ENCODE measurements at places on chromosomes 16 and 17.
A peak's percentile ranks its signal among the peaks of the same experiment; 100 is the strongest.

DNA sequence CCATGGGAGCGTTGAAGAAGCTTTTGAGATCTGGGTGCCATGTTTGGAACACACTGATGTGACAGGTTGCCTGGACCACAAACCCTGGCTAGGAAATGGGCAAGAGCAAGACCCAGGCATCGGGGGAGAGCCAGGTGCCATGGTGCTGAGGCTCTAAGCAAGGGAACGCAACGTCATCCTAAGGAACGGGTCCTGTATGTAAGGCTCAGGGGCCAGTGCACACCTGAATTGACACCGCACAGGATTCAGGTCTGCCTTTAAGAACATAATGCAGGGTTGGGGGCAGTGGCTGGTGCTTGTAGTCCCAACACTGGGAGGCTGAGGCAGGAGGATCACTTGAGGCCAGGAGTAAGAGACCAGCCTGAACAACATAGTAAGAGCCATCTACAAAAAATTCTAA is 10.8 kb downstream of the PSMD7 start:
- DNase-seq, result no peak

DNA sequence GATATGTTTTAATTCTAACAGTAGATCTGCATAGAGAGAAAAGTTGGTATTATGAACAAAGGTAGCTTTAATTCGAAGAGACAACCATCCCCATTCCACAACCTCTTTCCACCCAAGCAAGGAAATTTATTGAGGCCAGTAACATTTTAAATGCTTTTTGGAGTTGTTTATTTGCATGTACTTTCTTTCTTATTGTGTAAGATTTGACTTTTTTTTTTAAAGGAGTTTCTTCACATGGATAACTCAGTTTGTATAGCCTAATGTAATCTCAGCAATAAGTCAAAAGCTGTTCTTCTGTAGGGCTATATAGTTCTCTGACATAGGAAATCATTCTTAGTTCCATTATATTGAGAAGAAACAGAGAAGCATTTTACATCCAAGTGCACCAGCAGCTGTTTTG is 163.3 kb downstream of the PRKCA start:
- no peak for DNase-seq

- no peak for DNase-seq
Observed at GRCh38 chr16:78705694-78706093, 606.2 kb downstream of the WWOX start.

GRCh38 chr16:83458612-83459011 is 349.2 kb upstream of the HSBP1 start:
- no peak for DNase-seq

GRCh38 chr16:31528523-31529107 is 915 bp downstream of the AHSP start:
- no peak for DNase-seq

GRCh38 chr17:81839301-81839700 is 4.5 kb upstream of the PPP1R27 start:
- DNase-seq, result no peak

GRCh38 chr16:68779891-68780290 is 42.8 kb downstream of the CDH1 start:
- no peak for DNase-seq

DNA sequence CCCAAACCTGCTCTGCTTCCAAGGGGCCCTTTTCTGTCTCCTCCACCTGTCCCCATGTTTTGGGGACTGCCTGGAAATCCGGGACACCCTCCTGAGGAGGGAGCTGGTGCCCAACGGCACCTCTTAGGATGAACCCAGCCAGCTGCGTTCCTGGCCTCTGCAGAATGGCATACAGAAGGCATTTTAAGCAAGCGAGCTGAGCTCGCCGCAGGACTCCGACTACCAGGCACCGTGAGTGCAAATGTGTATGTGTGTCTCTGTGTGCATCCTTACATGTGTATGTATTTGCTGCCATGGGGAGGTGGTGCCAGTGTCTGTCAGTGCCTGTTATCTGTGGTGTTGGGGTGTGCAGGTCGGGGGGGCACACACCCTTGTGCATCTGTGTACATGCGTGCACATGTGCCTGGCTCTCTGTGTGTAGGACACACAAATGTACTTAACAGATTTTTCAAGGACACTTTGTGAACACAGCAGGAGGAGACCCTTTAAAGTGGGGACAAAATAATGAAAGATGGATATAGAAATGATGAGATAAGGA is 39.3 kb downstream of the ABAT start:
- no peak for DNase-seq

DNA sequence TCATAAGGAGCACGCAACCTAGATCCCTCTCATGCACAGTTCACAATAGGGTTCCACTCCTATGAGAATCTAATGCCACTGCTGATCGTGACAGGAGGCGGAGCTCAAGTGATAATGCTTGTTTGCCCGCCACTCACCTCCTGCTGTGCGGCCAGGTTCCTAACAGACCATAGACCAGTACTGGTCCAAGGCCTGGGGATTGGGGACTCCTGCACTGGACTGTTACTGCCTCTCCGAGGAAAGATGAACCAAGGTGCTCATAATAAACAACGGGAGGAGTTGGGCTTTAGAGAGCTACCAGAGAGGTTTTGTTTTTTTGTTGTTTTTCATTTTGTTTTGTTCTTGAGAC is 58.2 kb downstream of the TK2 start:
- DNase-seq, result no peak

- DNase-seq, result peak; percentile 50
Observed at GRCh38 chr17:80008383-80008840, 27.3 kb downstream of the TBC1D16 start.

- no peak for DNase-seq
Observed at GRCh38 chr17:69417545-69418483, 3.3 kb downstream of the MAP2K6 start.

- no peak for DNase-seq
Observed at GRCh38 chr17:50459756-50460155, 8.9 kb downstream of the CHAD start.

DNA sequence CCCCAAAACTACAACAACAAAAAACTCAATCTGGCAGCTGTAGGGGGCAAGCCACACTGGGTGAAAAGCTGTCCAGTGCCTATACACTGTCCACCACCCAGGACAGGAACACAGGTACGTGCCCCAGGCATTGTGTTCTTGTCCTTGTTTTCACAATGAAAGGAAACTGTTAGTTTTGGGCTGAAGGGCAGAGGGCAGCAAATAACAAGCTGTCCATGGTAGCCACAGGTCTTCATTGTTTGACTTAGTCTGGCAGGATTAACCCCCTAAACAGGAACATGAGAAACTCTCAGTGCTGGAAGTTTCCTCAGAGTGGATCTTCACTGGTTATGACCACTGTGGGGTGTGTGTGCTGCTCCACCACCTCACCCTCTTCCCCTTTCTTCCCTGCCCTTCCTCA is 224.6 kb upstream of the N4BP1 start:
- no peak for DNase-seq

DNA sequence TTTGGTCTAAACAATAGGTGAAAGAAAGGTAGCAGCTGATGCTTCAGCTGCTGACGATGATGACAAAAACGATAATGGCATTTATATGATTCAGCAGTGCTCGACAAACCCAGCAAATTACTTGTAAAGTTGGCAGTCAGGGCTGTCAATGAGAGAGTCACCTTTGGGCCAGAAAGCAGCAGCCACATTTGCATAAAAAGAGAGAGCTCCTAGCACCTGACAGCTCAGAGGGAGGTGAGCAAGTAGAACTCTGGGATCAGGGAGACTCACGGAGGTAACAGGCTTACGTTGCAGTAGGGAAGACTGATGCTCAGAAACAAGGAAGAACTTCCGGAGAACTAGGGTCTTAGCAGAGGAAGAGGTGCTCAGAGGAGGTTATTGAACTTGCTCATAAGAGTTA is 291.9 kb upstream of the ZFHX3 start:
- DNase-seq, result no peak

- peak; percentile 77 for DNase-seq
Observed at GRCh38 chr17:40598619-40599467, 33.6 kb upstream of the CCR7 start.

- peak; percentile 79 for DNase-seq
Observed at GRCh38 chr16:30458561-30459394, 13.1 kb upstream of the SEPHS2 start.

DNA sequence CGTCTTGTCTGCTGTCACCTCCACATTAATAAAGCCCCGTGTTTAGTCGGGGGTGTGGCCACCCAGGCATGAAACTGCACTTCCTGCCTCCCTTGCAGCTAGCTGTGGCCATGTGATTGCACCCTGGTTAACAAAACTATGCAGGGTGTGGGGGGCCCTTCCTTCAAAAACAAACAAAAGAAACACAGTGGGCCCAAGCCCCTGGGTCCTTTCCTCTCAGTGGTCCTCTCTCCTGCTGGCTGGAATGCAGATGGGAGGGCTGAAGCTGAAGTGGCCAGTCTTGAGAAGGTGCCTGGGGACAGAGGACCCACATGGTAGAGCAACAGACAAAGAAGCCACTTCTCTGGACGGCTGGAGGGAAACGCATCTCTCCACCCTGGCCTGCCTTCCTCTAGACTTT is 38.0 kb upstream of the FOXF1 start:
- DNase-seq, result no peak

- DNase-seq, result no peak
Observed at GRCh38 chr17:81741049-81741593, 29.0 kb downstream of the SLC25A10 start.

- DNase-seq, result no peak
Observed at GRCh38 chr17:12666718-12667117, 1.0 kb downstream of the MYOCD start.

GRCh38 chr17:9811086-9811485 is 10.8 kb downstream of the GSG1L2 start:
- no peak for DNase-seq

GRCh38 chr16:4947722-4948503 is 10.2 kb upstream of the SEC14L5 start:
- DNase-seq, result no peak

DNA sequence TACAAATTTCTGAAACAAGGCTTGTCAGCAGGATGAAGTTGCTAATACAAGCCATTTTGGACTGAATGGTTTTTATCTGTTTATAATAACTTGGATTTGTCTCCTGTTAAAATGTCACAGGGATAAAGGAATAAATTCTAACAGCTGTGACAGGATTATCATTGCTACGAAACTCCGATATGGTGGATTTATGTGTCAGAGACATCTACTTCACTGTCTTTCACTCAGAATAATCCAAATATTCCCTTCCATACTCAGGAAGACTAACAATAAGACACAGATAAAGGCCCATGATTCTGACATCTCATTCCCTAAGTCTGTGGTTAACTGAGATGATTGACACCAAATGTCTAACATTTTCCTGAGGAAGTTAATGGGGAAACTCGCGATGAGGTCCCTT is 529.8 kb upstream of the GOT2 start:
- DNase-seq, result no peak

DNA sequence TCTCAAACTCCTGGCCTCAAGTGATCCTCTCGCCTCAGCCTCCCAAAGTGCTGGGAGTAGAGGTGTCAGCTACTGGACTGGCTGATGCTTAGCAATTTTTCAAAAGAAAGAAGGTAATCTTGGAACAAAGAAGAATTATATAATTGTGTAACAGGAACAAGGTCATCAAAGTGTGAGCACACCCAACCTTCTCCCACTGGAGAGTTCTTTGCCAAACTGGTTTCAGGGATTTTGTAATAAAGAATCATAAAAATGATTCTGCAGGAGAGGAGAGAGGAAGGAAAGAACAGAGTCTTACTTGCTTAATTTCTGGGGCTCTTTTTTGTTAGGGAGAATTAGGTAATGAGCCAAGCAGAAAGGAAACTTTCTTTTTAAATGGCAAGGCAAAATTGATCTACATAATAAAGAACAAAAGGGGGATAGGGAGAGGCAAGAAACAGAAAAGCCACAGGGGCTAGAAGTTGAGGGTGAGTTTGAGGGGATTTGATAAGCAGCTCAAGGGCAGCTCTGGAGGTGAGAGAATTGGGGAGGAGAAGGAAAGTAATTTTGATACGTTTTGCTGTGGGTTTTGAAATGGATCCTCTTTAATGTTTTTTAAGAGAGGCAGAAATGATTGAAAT is 21.3 kb downstream of the CHD9NB start:
- DNase-seq, result no peak

DNA sequence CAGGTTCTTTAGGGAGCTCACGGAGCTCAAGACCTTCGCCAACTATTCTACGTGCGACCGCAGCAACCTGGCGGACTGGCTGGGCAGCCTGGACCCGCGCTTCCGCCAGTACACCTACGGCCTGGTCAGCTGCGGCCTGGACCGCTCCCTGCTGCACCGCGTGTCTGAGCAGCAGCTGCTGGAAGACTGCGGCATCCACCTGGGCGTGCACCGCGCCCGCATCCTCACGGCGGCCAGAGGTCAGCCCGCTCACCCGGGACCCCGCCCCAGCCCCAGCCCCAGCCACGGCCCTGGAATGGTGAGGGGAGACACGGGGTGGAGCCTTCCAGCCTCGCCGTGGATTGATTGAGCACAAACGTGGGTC is 13.5 kb downstream of the SARM1 start:
- no peak for DNase-seq

- no peak for DNase-seq
Observed at GRCh38 chr17:65990593-65990992, 201.3 kb downstream of the CEP112 start.

DNA sequence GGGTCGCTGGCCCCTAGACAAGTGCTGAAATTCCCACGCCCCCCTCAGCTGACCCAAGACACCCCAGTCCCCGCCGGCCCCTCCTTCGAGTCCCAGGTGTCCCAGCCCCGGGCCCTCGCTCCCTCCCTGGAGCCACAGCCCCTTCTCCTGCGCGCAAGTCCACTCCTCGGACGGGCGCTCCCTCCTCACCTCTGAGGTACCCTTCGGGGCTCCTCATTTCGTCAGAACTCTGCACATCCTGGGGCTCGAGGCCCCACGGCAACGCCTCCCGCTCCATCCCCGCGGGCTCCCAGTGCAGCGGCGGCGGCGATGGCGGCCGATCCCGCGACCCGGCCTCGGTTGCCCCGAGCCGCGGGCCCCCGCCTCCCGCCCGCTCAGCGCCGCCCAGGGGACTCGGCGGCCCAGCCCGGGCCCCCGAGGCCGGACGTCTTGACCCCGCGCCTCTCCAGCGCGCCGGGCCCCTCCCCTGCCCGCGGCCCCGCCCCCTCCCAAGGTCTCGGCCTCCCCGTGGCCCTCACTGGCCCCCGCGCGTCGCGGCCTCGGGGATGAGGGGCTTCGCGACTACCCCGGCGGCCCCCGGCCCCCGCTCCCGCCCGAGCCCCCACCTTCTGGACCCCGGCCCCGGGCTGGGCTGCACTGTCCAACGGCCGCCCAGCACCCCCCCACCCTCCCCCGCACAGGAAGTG is at the start of gene ZNF768:
Gene ZNF768, minus strand, starts transcription at position 430 of the 686 bp plus-strand sequence. Its CDS starts 153 bp downstream, at position 277.
- no peak for DNase-seq

- peak; percentile 50 for DNase-seq
Observed at GRCh38 chr17:2250140-2251095, 53.2 kb downstream of the SMG6 start.

DNA sequence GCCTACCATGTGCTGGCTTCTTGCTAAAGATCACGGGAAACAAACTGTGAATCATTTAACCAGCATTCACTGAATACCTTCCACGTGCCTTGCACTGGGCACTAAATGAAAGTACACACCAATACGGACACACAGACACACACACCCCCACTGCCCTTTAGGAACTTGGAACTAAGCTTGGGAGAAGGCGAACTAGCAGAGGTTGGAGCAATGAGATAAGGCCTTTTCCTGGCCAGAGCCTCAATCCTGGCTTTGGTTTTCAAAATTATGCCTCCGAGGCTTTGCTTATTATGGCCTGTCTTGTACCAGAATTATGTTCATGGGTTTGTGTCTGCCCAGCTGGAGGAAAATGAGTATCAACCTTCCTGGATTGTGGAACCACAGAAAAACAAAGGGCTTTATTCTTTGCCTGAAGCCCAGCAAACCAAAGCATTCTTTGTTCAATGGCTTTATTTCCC is 32.3 kb downstream of the CPPED1 start:
- DNase-seq, result no peak
